ENCODE measurements at places on chromosomes 5 and 9.

DNA sequence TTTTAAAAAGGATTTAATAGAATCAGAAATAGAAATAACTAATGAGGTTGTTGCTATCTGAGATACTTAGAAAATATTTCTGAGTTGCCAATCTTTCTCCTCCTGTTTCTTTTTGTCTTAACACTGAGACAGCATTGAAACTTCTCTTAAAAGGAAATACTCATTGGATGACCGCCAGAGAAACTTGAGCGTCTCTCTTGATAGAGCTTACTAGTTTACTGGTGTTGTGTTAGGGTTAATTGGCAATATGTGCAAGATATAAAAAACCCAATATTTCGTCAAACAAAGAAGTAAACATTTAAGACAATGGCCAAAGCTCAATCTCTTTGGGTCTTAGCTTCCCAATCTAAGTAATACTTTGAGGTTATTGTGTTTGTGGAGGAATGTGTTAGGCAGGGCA lies 176.4 kb upstream of the CHD1 start:
- no peak for DNase-seq

DNA sequence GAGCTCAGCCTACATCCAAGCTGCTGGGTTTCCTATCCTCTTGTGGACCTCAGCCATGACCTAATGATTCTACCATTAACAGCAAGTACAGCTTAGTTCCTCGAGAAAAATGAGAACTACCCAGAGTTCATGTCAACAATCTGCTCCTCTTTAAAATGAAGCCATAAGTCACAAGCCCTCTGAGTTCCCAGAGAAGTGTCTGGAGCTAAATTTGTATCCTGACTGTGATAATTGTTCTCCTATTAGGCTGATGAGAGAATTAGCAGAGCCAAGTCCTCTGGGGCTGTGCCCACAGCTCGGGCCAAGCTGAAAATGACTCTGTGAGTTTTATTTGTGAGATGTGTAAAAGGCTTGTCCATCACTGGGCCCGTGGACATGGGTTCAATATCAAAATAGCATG lies 145.1 kb upstream of the SMIM23 start:
- DNase-seq: no peak

DNA sequence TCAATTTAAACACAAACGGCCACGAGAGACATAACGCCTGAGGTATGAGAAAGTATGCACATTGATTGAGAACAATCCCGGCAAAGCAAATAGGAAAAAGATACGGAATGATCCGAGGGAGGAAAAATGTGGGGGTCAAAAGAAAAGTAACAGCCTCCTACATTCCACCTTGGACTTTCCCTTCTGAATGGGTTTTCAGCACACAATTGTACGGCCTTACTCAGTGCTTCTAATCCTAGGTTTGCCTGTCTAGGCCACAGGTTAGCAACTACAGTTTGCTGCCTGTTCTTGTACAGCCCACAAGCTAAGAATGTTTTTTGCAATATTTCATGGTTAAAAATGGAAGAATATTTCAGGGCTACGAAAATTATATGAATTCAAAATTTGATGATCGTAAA lies 46.2 kb upstream of the RNF20 start:
- DNase-seq: no peak

DNA sequence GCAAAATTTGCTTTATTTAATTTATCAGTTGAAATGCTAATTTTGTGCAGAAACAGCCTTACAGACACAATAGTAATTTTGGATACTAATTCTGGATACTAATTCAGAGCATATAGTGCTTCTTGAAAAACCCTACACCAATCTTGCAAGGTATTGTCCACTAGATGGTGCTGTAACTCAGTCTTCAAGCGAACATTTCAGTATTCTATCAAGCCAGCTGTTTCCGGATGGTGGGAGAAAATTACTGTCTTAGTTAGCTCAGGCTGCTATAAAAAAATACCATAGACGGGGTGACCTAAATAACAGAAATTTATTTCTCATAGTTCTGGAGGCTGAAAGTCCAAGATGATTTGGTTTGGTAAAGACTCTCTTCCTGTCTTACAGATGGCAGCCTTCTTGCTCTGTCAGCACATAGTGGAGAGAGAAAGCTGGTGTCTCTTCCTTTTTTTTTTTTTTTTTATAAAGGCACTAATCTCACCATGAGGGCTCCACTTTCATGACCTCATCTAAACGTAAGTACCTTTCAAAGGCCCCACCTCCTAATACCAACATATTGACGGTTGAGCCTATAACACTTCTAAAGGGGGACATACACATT lies 1306.5 kb upstream of the CDH9 start:
- no peak for DNase-seq

- DNase-seq: no peak
These were observed 8.0 kb downstream of the PDCD1LG2 start for GRCh38 chr9:5518171-5518936.
